ENCODE measurements at places on chromosomes 12 and 14.

- DNase-seq: no peak
Measured at GRCh38 chr14:32594766-32595165, 265.7 kb downstream of the AKAP6 start.

GRCh38 chr14:69904246-69904645, 25.0 kb downstream of the SMOC1 start:
- DNase-seq: no peak

DNA sequence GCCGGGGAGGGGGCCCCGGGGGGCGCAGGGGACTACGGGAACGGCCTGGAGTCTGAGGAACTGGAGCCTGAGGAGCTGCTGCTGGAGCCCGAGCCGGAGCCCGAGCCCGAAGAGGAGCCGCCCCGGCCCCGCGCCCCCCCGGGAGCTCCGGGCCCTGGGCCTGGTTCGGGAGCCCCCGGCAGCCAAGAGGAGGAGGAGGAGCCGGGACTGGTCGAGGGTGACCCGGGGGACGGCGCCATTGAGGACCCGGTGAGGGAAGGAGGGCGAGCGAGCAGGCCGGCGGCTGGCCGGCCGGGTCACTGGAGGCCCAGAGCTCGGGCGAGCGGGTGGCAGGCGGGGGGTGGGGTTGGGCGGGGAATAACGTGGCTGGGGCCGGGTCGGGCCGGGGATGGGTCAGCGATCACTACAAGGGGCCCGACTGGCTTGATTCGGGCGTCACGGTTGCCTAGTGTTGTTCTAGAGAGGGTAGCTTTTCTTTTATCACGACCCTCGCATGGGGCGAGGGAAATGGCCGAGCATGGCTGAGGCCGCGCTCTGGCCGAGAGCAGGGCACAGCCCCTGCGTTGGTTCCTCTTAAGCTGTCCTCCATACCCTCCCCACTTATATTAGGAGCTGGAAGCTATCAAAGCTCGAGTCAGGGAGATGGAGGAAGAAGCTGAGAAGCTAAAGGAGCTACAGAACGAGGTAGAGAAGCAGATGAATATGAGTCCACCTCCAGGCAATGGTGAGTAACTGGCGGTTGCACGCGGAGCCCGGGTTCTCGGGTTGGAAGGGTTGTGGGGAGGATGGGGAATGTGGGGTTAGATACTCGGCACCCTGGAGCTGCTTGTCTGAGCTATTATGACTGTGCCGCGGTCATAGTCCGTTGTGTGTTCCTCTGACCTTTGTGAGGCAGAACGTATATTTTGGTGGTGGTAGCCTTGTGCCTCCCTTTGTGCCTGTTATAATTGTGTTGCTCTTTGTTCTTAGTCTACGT, 603 bp downstream of the PABPN1 start:
- DNase-seq: peak; percentile 42

- peak; percentile 20 for DNase-seq
Measured at GRCh38 chr12:101828463-101829196, 2.1 kb downstream of the GNPTAB start.

- no peak for DNase-seq
Measured at GRCh38 chr14:90034835-90035525, 26.8 kb upstream of the KCNK13 start.

- no peak for DNase-seq
Measured at GRCh38 chr12:123119808-123120207, 31.1 kb downstream of the PITPNM2 start.

DNA sequence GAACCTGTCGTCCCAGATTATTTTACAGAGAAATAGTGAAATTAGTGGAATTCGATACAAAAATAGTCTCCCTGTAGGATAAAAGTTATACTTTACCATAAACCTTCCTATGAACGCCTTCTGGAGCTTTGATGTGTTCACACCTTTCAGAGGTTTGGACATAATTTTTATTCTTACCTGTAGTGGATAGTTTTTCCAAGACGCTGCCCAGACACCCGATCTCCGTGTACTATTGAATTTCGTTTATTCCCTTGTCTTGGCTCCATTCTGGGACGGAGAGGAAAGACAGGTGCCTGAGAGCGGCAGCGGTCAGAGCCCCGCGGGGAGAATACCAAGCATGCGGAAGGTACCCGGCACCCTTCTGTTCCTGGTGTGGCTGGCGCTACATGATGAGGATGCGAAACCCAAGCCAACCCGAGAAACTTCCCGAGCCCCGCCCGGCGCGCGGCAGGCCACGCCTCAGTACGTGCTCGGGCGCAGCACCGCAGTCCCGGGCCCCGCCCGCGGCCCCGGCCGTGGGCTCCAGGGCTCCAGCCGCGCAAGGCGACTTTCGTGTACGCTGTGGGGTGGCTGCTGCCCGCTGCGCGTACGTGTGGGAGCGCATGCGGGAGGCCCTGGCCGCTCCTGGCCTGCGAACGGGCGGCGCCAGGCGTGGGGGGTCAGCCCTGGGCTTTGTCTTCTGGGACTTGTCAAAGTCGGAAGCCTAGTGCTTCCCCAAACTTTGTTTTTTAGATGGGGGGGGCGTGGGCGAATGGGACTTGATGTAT, 11.3 kb upstream of the SNAPC1 start:
- DNase-seq: peak; percentile 81

- DNase-seq: peak; percentile 65
Measured at GRCh38 chr14:88026890-88027289, 22.0 kb downstream of the GPR65 start.

DNA sequence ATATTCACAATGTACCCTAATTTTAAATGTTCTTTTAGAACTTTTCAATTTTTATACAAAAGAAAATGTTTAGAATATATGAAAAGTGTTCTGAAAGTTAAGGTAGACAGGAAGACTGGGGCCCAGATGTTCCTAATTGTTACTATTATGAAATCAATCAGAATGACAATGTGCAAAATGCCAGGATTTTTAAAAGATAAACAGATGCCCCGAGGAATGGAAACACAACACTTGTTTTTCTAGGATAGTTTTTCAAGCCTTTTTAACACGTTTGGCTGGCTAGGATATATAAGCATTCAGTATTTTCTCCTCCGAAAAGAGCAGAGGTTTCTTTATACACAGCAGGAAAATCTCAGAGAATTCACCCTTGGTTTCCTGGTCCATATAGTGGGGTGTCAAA, 106.8 kb downstream of the ESR2 start:
- DNase-seq: no peak

GRCh38 chr14:69612014-69612782, 802 bp downstream of the SUSD6 start:
- DNase-seq: peak; percentile 63

DNA sequence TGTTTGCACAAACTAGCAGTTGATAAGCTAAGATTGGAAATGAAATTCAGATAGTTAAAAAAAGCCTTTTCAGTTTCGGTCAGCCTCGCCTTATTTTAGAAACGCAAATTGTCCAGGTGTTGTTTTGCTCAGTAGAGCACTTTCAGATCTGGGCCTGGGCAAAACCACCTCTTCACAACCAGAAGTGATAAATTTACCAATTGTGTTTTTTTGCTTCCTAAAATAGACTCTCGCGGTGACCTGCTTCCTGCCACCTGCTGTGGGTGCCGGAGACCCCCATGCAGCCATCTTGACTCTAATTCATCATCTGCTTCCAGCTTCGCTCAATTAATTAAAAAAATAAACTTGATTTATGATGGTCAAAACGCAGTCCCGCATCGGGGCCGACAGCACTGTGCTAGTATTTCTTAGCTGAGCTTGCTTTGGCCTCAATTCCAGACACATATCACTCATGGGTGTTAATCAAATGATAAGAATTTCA, 335.6 kb downstream of the TMEM121 start:
- no peak for DNase-seq

DNA sequence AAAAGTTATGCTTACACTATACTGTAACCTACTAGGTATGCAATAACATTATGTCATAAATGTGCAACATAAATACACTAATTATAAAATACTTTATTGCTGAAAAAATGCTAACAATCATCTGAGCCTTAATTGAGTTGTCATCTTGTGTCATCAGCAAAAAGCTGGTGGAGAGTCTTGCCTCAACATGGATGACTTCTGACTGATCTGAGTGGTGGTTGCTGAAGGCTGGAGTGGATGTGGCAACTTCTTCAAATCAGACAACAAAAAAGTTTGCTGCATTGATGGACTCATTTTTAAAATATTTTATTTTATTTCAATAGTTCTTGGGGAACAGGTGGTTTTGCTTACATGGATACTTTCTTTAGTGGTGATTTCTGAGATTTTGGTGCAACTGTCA, 93.9 kb upstream of the AMN1 start:
- no peak for DNase-seq

DNA sequence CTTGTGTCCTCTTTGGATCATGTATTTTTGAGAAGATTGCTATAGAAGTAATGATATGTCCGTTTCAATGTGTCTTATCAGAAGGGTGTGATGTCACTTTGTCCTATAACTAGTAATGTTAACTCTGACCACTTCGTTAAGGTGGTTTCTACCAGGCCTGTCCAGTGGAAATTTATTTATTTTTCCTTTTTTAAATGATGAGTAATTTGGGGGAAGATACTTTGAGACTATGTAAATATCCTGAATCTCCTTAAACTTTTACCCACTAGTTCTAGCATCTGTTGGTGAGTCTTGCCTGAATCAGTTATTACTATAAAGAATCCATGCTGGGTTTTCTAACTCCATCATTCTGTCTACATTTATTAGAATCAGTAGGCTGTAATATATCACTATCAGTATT, 15.3 kb downstream of the EP400 start:
- no peak for DNase-seq

GRCh38 chr14:105470350-105471296, 4.0 kb upstream of the CRIP2 start:
- DNase-seq: no peak

DNA sequence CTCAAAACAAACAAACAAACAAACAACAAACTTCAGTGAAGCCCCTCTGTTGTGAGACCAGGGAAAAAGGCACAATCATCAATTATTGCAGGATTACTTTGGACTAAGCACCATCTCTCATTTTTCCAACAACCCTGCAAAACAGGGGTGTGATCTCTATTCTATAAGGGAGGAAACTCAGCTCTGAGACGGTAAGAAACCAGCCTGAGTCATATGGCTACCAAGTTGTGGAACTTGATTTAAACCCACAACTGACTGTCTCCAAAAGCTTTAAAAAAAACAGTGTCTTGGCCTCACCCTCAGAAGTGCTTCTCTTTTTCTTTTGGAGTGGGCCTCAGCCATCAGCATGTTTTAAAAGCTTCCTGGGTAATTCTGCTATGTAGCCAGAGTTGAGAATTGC, 49.8 kb downstream of the RIN3 start:
- peak; percentile 45 for DNase-seq

- no peak for DNase-seq
Measured at GRCh38 chr12:57738661-57739237, at the start of gene AGAP2. TSS of gene AGAP2 (minus strand) at chr12:57738742. CDS start at chr12:57738246, 496 bp downstream.

DNA sequence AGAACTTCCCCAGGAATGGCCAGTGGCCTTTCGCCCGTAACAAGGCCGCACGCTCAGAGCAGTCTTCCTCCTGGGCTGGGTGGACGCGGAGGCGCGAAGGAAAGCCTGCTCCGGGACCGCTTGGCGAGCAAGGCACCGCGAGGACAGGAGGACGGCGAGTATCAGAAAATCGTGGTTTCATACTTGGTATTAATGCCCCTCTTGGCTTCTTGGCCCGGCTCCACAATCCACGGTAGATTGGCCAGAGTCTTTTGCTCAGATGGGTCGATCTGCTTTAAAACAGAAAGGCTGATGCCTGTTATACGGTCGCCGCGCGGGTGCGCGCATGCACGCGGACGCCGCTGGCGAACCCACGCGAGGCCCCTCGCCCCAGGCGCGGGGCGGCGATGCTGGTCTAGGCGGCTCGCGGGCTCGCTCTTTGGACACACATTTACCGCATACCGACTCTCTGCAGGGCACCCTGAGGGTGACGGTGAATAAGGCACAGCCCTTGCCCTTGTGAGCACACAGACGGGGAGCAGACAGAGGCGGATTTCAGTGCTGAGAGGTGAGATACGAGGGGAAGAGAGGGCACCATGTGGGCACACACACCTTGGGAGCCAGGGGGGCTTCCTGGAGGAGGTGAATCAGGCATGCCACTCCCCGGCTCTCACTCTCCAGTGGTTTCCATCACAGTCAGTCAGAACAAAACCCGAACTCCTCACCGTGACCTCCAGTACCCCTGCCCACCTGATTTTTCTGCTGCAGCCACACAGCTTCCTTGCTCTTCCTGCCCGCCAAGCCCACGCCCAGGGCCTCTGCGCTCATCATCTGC, 100.7 kb downstream of the APAF1 start:
- DNase-seq: no peak

GRCh38 chr14:76771437-76771980, 10.2 kb downstream of the VASH1 start:
- DNase-seq: no peak

DNA sequence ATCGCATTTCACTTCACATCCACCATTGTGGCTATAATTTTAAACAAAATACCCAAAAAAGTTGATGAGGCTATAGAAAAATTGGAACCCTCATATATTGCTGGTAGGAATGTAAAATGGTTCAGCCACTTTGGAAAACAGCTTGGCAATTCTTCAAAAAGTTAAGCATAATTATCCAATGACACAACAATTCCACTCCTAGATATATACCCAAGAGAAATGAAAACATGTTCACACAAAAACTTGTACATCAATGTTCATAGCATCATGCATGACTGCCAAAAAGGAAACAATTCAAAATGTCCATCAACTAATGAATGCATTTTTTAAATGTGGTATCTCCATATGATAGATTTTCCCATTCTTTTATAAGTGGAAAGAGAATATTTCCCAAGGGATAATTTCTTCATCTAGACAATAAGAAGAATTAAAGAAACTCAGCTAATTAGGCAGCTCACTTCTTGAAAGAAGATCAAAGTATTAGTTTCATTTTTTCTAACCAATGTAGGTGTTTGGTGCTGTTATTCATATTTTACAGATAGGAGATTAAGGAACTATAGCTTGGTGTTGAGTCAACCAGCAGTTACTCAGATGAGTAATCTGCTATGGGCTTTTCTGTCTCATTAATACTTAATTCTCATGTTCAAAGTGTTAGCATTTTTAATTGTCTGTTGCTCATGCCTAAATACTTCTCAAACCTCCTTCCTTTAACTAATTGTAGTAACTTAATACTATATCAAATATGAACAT, 32.8 kb downstream of the YEATS4 start:
- no peak for DNase-seq

DNA sequence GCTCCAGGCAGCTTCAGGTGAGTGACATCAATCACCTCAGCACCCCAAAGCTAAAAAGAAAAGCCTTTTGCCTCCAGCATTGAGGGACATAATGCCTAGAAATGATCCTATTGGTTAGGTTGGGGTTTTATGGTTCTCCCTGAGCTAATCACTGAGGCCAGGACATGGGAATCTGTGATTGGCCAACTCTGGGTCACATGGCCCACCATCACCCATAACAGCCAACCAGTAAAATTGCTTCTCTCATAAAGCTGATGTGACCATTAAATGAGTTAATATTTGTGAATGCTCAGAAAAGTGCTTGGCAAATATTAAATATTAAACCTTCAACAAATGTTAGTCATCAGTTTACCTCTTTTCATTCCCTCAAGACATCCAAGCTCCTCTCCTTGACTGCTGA, 60.2 kb downstream of the TBX3 start:
- DNase-seq: no peak

DNA sequence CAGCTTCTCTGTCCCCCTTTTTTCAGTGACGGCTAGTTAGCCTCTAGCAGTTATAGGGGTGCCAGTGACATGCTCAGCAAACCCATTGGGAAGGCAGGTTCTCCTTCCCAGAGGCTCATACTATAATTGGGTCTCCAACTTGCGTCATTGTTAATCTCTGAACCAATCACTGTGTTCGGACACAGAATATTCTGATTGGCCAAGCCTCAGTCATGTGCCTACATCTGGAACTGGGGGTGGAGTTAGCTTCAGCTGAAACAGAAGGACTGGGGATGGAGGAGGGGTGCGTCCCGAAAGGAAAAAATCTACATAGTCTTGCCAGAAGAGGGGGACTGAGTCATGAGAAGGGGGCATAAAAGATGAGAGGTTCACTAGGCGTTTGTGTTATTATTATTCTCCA, 165.6 kb downstream of the SUDS3 start:
- peak; percentile 18 for DNase-seq

All from OCI-M1 (cell line).